Endodermal cell (in vitro differentiated cells): ENCODE measurements at places on chromosomes 2 and 18. TPM values are rescaled to one million over a fixed set of nuclear protein-coding genes. Genes with fewer than 3 reads are reported as not detected.

DNA sequence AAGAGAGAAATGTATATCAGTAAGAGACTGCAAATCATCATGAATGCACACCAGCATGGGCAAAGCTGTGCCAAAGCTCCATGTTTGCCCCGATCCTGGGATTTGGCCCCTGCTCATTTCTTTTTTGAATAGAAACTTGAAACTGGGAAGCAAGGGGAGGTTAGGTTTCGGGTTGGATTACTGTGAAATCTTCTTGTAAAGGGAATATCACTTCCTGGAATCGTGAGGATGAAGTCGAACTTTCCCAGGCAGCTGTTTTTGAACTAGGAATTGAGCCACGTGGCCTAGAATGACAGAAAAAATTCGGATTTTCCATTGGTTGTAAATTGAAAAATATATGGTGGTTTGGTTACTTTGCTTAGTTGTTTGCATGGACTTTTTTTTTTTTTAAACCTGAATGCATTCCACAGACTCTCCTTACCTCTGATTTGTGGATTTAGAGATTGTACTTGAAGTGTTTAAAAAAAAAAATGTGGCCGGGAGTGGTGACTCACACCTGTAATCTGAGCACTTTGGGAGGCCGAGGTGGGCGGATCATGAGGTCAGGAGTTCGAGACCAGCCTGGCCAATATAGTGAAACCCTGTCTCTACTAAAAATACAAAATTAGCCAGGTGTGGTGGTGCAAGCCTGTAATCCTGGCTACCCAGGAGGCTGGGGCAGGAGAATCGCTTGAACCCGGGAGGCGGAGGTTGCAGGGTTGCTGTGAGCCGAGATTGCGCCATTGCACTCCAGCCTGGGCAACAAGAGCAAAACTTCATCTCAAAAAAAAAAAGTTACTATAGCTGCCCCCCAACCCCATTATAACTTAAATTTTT lies 32.1 kb downstream of the GRHL1 start:
- DNase-seq, result peak; percentile 31
- H3K27ac ChIP-seq, result no peak overlapping the region
- no peaks in the 10 kb centered on the region for H3K27me3 ChIP-seq
- H3K4me1 ChIP-seq, result no peaks in the 10 kb centered on the region

The TPO gene
- total RNA-seq, result not detected in 2 replicates

DNA sequence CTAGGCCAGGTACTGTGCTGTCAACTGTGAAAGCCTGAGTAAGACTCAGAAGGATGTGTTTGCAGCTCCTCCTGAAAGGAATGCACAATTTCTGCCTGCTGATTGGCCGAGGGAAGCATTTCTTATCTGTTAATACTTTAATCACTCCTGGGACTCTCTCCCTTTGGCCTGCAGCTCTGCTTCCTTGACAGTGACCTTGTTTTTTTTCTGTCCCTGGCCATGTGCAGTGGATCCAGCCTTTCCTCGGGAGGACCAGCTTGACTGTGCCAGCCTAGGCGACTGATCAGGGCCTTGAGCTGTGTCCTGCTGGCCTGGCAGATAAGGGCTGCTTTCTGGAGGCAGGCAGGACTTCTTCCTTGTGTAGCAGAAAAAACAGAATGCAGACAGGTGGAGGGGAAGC lies 10.0 kb downstream of the RNF144A start:
- no peaks in the 10 kb centered on the region for H3K36me3 ChIP-seq
- DNase-seq, result no peak
- no peak overlapping the region for H3K4me3 ChIP-seq

DNA sequence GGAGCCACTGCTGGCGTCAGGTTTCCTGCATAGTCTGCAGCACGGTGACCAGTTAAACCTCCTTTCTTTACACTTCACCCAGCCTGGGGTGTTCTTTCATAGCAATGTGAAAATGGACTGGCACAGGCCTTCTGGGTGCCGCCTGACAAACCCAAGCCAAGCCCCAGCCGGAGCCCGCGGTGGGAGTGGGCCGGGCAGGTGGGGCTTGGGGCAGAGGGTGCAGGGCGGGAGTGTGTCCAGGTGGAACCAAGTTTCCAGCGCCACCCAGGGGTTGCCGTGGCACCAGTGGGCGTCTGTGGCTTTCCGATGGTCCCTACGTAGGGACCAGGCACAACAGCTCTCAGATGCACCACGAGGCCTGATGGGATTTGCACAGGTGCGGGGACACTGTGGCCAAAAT lies 75.8 kb downstream of the RTP5 start:
- H3K27ac ChIP-seq, result no peak overlapping the region
- no peaks in the 10 kb centered on the region for H3K4me1 ChIP-seq
- no peaks in the 10 kb centered on the region for H3K27me3 ChIP-seq
- H3K4me3 ChIP-seq, result no peak overlapping the region
- DNase-seq, result no peak

The LRRC30 gene
- not detected in 2 replicates for total RNA-seq

The RAMP1 gene
- 0.88 and 1.6 TPM in 2 replicates for total RNA-seq
